ENCODE measurements at places on chromosomes 4 and X. TPM values are rescaled to one million over a fixed set of nuclear protein-coding genes. Genes with fewer than 3 reads are reported as not detected.

TRAM1L1 gene
- not detected for total RNA-seq

ZAR1 gene
- total RNA-seq = not detected

DNA sequence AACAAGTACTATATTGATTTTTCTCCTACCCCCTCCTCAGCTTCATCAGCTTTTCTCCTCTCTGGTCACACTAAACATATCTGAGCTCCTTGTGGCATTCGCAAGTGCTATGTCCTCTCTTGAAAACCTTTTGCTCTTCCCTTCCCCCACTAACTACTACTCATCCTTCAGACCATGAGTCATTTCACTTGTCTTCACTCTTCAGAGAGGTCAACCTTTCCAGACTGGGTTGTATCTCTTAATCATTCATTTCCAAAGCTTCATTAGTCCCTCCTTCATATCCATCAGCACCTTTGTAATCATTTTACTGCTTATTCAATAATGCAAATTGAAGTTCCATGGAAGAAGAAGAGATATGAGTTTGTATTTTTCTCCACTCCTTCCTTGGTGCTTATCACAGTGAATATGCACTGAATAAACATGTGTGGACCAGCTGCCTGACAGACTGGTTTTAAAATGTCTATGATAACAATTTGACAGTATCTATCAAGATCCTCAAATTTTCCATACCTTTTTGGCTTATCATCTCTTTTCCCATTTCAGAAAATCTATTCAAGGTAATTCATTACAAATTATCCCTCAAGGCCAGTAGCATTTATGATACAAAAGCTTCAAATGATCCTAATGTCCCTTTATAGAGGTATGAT, 28.4 kb downstream of the DDX60L start:
- DNase-seq = no peak

CXXC4 gene
- total RNA-seq = 0.08 TPM

GRCh38 chr4:65482410-65482809, 187.9 kb downstream of the EPHA5 start:
- DNase-seq = no peak

TCEAL9 gene
- total RNA-seq = 2.4 TPM

RS1 gene
- not detected for total RNA-seq

FGB gene
- not detected for total RNA-seq

- DNase-seq = no peak
Observed at GRCh38 chr4:166257276-166257675, 384.2 kb downstream of the TLL1 start.

DNA sequence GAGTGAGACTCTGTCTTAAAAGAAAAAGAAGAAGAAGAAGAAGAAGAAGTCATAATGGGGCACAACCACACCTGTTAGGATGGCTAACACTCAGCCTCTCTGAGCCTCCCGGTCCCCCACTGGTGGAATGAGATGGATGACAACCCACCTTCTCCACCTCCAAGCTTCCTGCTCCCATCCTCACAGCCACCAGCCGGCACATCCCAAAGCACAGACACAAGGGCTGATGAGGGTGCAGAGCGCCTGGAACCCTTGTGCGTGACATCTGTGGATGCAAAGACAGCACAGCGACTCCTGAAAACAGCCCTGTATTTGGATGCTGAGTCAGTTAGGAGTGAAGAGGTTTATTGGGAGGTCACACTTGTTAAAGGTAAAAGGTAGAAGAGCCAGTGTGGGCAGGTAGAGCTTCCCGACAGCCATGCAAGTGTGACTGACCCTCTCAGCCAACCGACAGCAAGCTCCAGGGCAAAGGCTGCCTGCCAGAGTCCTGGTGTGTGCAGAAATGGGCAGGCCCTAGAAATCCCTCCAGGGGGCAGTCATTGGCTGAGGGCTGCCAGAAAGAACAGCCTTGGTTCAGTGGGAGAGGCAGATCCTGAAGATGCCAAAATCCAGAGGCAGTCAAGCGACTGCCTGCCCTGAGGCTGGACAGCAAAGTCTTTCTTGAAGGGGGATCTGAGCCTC, 26.6 kb upstream of the MAN2B2 start:
- no peak for DNase-seq

- no peak for DNase-seq
Observed at GRCh38 chr4:2352171-2352570, 66.3 kb downstream of the ZFYVE28 start.

DNA sequence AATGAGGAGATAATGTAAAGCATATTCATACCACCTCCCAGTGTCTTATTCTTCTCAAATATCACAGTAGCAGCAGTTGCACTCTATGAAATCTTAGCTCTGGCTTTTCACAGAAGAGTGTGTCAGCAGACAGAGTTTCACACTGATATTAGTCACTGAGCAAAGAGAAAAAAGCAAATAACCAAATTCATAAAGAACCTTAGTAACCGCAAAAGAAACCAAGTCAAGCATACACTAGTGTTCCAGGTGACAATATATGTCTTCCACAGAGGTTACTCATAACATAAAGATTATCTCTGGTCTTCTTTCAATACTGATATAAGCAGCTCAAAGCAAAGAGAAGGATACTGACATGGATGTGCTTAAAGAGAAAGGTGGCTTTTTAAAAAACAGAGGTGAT, 181.7 kb upstream of the EDNRA start:
- DNase-seq = no peak

DNA sequence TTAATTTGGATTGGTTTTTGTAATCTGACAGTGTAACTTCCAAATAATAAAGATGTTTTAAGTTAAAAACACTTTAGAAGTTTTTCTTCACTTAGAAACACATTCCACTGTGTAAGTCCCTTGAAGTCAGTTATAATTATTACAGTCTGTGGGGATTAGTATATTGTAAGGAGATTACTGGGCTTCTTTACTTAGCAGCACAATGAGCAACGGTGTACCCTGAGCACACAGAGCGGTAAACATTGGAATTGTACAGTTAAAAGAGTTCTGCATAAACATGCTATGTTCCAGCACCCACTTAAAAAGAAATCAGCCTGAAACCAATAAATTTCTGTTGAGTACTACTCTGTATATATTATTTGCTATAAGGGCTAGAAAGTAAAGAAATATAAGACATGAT, 44.3 kb downstream of the CCSER1 start:
- no peak for DNase-seq

DNA sequence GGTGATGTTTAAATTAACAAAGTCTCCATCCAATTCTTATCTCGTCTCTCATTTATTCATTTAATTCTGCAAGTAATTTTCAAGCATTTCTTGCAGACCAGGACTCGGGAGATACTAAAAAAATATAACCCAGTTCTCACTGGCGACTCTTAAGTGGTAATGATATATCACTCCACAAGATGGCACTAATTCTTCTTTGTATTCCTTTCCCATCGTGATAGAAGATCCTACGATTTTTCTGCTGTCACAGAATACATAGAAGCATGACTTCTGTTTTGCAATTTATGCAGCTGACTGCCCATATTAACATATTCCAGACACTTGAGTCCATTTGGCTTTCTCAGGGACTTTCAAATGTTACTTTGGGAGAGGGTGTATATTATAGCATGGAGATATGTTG, 64.0 kb upstream of the FGF13 start:
- no peak for DNase-seq

BANK1 gene
- total RNA-seq = not detected

NAT8L gene
- not detected for total RNA-seq

GRCh38 chr4:174734181-174734580, 94.9 kb downstream of the GLRA3 start:
- DNase-seq = no peak

DNA sequence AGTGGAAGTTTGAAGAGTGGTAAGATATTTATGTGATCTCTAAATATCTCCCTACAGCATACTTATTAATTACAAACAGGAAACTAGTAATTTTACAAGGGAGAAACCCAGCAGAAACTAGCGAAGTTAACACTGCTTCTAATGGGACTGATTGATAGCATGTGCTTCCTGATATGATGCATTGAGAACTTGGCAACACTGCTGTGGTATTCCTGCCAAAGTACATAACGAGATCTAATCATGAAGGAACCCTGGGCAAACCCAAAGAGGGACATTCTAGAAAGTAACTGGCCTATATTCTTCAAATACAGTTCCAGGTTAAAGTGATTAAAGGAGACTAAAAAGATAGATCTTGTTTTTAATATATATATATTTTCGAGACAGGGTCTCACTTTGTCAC, 4.6 kb upstream of the GPR34 start:
- no peak for DNase-seq

DNA sequence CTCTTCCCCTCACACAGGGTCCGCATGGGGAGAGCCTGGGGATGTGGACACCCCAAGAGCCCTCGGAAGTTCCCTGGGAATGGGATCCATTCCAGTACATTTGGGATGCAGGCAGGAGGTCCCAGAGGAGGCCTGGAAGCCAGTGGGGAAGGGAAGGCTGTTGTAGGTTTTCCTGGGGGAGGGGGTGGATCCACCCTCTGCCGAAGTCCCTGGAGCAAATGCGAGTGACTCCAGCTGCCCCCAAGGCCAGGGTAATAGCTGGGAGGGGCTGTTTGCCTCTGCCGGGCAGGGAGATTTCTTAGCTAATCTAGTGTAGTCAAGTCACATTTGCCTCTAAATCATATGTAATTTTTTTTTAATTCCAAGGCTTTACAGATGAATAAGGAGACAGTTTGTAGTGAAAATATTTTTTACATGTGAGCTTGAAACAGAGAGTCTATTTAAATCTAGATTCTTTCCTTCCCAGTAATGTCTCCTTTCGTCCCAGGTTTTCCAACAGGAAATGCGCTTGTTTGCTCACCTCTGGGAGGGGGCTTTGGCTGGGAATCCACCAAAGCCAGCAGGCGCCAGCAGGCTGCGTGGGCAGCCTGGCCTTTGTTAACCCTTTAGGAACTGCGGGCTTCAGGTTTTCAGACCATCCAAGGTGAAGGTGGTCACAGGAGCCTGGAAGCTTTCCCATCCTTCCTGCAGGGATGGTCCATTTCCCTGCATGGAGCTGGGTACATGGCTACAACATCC, 26.8 kb downstream of the SH3TC1 start:
- DNase-seq = no peak

GRCh38 chr4:97759785-97760184, 383.5 kb downstream of the STPG2 start:
- DNase-seq = no peak

DNA sequence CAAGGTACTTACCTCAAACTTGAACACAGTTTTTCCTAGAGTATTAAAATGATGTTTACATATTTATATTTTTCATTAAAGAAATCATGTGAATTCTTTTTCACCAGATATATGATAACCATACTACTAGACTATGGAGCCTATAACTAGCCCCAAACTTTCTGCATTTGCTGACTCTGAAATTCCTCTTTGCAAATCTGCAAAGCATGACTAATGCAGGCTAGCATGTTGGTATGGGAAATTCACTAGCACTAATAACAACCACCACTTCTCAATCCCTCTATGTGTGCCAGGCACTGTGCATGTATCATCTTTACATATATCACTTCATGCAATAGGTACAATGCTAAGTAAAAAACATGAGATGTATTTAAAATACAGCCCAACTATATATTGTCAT, 51.1 kb downstream of the SLC10A7 start:
- no peak for DNase-seq

MAGEE1 gene
- total RNA-seq = 11.0 TPM

- DNase-seq = no peak
Observed at GRCh38 chr4:107060388-107060787, 24.3 kb upstream of the DKK2 start.

SETD7 gene
- 14.6 TPM for total RNA-seq

- DNase-seq = no peak
Observed at GRCh38 chrX:11254417-11255109, 38.6 kb upstream of the AMELX start.

- no peak for DNase-seq
Observed at GRCh38 chr4:77073106-77073809, 2.5 kb downstream of the CCNI start.

ZNF81 gene
- total RNA-seq = 11.5 TPM

UBQLN2 gene
- 64.0 TPM for total RNA-seq

DNA sequence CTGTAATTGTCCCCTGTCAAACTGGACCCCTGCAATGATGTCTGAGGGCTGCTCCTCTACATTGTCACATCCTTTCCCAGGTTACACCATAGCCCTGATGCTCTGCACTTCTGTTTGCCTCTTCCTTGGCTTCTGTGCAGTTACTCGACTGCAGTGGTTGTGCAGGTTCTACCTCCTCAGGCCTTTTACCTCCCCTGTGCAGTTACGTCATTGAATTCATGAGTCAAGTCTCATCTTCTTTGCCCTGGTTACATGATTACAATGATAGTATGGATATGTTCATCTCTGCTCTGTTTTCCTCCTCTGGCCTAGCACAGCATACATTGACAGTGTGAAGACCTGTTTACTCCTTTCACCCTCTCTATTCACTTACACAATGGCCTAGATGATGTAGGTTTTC, 83.2 kb downstream of the FAM47B start:
- DNase-seq = no peak

DNA sequence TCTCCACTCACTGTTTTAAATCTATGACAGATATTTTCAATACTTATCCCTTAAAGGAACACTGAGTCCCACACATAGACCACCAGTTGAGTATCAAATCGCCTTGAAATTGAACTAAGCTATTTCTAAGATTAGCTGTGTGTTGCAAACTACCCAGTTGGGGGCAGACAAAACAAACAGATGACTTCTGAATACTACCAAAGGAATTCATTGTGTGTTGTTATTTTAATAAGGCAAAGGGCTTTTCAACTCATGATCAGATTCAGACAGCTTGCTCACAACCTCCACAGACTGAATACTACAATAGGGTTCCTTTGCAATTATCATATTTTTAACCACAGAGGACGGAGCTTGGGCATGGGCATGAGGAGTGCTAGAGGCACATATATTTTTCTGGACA, 283.0 kb upstream of the GPC4 start:
- no peak for DNase-seq

DNA sequence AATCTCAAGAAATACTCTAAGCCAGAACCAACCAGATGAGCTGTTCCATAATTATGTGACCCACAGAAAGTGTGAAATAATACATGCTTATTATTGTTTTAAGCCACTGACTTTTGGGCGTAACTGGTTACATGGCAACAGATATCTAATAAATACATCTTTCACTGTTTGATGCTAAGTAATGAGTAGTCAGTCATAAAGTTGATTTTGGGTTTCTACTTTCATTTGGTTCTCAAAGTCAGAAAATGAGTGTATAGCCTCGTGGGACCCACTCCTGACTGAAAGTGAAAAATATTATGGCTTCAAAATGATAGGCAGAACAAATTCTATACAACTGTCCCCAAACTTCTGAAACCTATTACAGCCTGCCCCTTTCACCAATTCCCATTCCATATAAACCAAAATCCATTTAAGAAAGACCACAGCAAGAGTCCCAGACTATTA, 88.0 kb upstream of the CBR4 start:
- no peak for DNase-seq

- peak; percentile 68 for DNase-seq
Observed at GRCh38 chr4:40205259-40206198, 8.7 kb downstream of the RHOH start.

- no peak for DNase-seq
Observed at GRCh38 chr4:156073976-156074375, 120.3 kb upstream of the CTSO start.

NRK gene
- total RNA-seq = not detected

- no peak for DNase-seq
Observed at GRCh38 chrX:63738696-63739095, 46.3 kb downstream of the ARHGEF9 start.
